ENCODE measurements at places on chromosomes 2 and 18. TPM values are rescaled to one million over a fixed set of nuclear protein-coding genes. Genes with fewer than 3 reads are reported as not detected.

The NEMP2 gene
- total RNA-seq, result 3.6 TPM

- no peak for DNase-seq
These were observed 104.2 kb downstream of the CCDC85A start for GRCh38 chr2:56287974-56288373.

The COX7A2L gene
- 128 TPM for total RNA-seq

The FAM124B gene
- 0.42 TPM for total RNA-seq

GRCh38 chr2:58731488-58731869, 490.4 kb upstream of the FANCL start:
- no peak for DNase-seq

- no peak for DNase-seq
These were observed 258.9 kb upstream of the FBXO11 start for GRCh38 chr2:48165070-48165753.

The IL36G gene
- total RNA-seq, result 0.69 TPM

The ZNF236 gene
- total RNA-seq, result 9.7 TPM

DNA sequence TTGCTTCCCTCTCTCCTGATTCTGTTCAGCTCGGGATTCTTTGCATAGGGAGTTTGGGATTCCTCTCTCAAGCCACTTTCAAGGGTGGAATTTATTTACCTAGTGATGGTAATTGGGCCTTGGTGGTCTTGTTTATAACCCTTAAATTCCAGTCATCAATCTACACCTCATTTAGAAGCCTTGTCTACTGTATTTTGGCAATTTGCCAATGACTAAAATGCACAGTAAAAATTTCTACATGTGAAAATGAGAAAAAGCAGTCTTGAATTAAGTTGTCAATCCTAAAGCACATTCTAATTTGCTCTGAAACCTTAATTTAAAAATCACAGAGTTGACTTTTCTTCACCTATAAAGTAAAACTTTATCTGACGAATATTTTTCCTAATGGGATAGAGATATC, 749.2 kb upstream of the CRIM1 start:
- no peak for DNase-seq

DNA sequence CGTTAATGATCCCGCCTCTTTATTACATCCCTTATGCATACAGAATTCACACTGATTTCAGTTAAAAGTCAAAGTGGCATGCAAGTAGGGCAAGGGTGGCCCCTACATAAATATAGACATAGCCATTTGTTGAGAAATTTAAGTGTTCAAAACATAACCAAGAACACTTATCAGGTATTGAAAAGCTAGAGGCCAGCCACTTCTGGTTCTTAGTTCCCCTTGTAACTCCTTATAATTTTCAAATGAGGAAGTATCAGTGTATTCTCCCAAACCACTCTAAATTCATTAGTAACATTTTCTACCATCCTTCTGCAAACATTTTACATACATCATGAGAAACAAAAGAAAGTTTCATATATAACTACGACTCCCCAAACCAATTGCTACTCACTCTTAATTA, 5.8 kb upstream of the ARL5A start:
- DNase-seq, result no peak

DNA sequence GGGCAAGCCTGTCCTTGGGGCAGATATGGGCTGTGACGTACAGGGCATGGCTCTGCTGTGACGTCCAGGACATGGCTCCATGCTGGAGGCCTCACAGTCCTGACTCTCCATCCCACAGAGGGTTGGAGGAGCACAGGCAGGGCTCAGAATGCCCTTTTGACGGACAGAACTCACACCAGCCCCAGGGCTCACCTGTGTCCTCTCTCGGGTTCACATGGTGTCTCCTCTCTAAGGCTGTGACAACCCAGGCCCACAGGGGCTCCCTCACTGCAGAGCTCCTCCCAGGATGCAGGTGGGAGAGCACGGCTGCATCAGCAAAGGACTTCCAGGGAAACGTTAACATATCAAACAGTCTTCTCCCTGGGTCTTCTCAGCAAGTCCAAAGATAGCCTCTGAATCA, 133.8 kb downstream of the EIPR1 start:
- no peak for DNase-seq

- no peak for DNase-seq
These were observed 42.9 kb downstream of the TMEFF2 start for GRCh38 chr2:192151853-192152252.

The COLEC12 gene
- total RNA-seq, result 4.7 TPM

- no peak for DNase-seq
These were observed 241.9 kb downstream of the PTPRM start for GRCh38 chr18:7808992-7809391.

DNA sequence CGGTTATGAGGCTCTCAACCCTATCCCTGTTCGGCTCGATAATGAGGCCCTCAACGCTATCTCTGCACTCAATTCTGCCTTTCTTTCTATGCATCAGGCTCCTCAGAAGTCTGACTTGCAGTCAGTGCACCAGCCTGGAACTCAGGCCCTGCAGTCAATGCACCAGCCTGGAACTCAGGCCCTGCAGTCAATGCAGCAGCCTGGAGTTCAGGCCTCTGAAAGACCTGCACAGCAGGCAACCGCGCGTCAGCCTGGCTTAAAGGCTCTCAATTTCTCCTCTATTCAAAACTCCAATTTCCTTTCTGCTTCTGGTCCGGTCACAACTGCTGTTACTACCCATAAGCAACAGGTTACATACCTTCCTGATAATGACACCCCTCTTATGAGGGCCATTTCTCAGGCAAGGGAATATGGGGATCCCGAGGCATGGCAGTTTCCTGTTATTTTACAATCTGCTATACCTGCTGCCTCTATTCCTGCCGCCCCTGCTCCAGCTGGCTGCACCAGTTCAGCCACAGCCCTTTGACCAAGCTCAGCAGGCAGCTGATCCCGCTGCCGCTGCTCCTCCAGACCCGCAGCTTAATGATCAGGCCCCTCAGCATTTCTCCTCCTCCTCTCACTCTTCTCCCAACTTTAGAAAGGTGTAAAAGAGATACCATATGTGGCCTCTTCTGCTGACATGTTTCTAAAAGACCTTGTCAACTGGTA, 933.6 kb upstream of the FANCL start:
- DNase-seq, result no peak

DNA sequence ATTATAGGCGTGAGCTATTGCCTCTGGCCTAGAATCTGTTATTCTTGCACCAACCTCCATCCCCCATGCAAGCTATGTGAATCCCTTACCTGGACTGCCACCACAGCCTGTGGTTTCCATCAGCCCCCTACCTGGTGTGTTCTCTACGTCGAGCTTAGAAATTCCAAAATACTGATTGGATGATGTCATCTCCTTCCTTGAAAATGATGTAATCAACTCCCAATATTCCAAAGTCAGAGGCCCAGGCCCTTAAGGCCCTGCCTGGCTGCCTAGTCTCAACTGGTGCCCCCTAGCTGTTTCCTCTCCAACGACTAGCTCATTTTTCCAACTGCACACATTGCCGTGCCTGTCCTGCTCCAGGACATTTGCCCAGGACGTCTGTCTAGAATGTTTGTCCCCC, 41.3 kb upstream of the GBX2 start:
- DNase-seq, result no peak

The LDLRAD4 gene
- 11.7 TPM for total RNA-seq

The AMER3 gene
- total RNA-seq, result 0.27 TPM

DNA sequence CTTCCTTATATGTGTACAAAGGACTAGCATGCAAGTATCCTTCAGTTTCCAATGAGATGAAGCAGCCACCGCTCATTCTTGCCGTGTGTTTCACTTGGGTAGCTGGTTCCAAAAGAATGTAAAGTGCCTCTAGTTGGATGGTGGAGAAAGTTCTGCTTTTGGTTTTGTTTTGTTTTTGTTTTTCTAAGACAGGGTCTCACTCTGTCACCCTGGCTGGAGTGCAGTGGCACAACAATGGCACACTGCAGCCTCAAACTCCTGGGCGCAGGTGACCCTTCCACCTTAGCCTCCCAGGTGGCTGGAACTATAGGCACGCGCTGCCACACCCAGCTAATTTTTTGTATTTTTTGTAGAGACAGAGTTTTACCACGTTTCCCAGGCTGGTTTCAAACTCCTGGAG, 8.3 kb downstream of the ANXA4 start:
- DNase-seq, result no peak

The GALR1 gene
- 0.16 TPM for total RNA-seq

GRCh38 chr18:23172591-23173380, 37.5 kb downstream of the CABLES1 start:
- DNase-seq, result no peak

The AGXT gene
- total RNA-seq, result 1.9 TPM

GRCh38 chr2:239956818-239957261, 68.3 kb downstream of the NDUFA10 start:
- DNase-seq, result no peak

DNA sequence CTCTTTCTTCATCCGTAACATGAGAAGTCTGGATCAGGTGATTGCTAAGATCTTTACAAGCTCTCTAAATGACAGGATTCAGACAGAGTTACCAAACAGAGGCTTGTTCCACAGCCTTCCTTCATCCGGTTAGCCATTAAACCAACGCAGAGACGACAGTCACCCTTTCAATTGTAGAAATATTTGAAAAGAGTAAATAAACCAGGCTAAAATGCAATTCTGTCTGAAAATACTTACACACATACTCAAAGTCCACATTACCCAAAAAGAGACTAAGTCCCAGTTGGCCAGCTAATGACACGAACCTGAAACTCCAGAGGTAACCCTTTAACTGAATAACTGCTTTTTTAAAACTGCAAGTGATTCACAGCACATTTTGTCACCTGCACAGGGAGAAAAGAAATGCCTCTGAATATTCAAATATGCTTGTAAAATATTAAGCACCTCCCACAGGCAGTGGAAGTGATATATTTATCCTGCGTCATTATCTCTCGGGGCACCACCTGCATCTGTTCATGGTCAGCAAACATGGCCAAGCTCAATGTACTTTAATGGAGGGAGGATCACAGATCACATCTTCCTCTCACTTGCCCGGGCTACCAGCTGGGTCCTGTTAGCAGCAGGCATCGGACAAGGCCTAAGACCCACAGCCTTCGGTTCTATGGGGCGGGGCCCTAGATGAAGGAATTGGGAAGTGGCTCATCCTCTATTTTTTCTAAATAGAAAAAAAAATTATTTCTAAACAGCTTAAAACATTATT, 38.8 kb upstream of the DNER start:
- DNase-seq, result no peak

DNA sequence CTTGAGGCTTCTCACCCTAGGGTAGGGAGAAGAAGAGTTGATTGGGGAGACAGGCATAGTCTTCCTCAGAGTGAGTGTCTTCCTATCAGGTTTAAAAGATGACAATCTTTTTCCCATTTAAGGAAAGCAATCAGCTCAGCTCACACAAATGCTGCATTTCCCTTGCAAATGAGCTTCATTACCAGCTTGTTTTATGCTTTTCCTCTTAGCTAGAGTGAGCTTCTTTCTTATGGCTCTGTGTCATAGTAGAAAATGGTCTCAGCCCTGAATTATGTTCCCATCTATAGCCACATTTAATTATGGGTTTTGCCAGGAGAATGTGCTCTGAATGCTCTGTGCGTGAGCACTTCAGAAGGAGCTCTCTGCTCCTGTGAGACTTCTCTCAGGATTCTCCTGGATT, 112.8 kb upstream of the NCK2 start:
- DNase-seq, result no peak

DNA sequence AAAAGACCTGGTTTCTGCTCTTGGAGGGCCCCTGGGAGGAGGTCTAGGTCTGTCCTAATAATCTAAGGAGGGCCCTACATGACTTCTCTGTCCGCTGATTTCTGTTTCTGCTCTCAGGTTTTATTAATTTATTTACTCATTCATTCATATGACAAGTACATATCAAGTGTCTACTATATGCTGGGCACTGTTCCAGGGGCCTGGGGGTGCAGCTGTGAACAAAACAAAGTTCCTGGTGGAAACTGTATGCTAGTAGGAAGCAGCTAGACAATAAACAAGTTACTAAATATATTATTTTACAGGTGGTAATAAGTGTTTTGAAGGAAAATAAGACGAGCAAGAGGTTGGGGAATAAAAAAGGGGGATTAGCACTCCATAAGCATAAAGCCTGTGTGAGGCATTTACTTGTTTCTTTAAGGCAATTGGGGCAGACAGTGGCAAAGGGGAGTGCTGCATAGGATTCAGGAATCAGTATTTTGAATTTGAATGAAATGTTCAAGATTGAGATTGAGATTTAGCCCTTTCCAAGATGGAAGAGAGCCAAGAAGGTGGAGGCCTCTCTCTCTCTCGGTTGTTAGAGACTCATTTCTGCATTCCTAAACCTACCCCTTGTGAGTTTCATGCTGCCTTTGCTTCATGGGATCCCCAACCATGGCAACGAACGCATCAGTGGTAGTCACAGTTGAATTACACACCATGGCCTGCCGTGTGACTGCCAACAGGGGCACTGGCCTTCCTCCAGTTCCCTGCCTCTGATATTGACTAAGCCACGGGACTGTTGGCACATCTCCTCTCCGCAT, 28.3 kb downstream of the DRC1 start:
- DNase-seq, result no peak

DNA sequence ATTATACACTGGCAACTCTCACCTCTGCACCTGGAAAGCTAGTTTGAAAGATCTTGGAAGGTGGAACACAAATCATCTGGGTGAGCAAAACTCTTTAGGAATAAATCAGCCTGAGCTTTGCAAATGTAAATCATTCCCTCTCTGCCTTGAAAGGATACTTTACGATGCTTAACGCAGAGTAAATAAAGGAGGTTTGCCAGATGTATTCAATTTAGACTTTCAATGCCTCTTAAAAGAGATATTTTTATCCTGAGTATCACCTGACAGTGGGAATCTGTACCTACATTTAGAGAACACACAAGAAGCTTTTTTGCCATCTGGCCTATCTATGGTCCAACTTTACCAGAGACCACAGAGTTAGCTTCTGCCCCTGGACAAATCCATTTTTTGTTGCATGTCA, 983.2 kb upstream of the CDH2 start:
- DNase-seq, result no peak

GRCh38 chr2:10575609-10576280, 114.0 kb downstream of the NOL10 start:
- DNase-seq, result no peak

DNA sequence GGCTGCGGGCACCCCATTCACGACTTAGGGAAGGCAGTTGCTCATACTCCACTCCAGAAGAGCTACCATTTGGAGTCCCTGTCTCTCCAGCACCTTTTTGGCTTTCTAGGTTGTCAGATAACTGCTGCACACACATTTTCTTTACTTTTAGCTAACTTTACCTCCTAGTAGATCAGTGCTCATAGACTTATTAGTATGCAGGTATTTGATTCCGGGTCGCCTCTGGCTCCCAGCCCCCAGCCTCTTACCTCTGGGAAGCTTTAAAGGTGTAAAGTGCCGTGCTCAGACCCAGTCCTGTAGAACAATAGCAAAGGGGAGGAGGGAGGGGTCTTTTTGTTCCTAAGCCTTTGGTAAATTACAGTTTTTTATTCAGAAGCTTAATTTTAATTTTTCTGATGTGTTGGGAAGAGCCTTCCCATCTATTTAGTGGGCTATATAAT, 102.9 kb downstream of the SPTBN1 start:
- DNase-seq, result no peak

GRCh38 chr2:220064111-220065030, 436.9 kb downstream of the SLC4A3 start:
- DNase-seq, result no peak

The TMEM17 gene
- total RNA-seq, result 0.74 TPM

The TCF7L1 gene
- total RNA-seq, result 3.2 TPM

The BIN1 gene
- 38.5 TPM for total RNA-seq

All from colonic mucosa (tissue), 4 donors.